Left lung (tissue), 14 donors: ENCODE measurements at places on chromosomes 7 and 10. TPM values are rescaled to one million over a fixed set of nuclear protein-coding genes. Genes with fewer than 3 reads are reported as not detected.

PTPN12 gene
- polyA plus RNA-seq = 137 TPM

C7orf57 gene
- polyA plus RNA-seq = 3.2 TPM

TFAM gene
- polyA plus RNA-seq = 61.1 TPM

MYOF gene
- 69.4 TPM for polyA plus RNA-seq

RBAK gene
- 17.7 TPM for polyA plus RNA-seq

MYOZ1 gene
- polyA plus RNA-seq = 2.7 TPM

GIMAP5 gene
- 15.1 TPM for polyA plus RNA-seq

MDFIC gene
- 60.6 TPM for polyA plus RNA-seq

FEZF1 gene
- not detected for polyA plus RNA-seq

CCDC146 gene
- polyA plus RNA-seq = 28.3 TPM

OR2A12 gene
- polyA plus RNA-seq = 0.07 TPM

HHEX gene
- polyA plus RNA-seq = 43.9 TPM

TIAL1 gene
- polyA plus RNA-seq = 203 TPM

ABCA13 gene
- polyA plus RNA-seq = 1.9 TPM

LRRN3 gene
- polyA plus RNA-seq = 45.0 TPM

CYP26C1 gene
- 0.18 TPM for polyA plus RNA-seq
